ENCODE measurements at places on chromosomes 3 and 15. TPM values are rescaled to one million over a fixed set of nuclear protein-coding genes. Genes with fewer than 3 reads are reported as not detected.

Gene PDZRN3
- total RNA-seq: not detected

DNA sequence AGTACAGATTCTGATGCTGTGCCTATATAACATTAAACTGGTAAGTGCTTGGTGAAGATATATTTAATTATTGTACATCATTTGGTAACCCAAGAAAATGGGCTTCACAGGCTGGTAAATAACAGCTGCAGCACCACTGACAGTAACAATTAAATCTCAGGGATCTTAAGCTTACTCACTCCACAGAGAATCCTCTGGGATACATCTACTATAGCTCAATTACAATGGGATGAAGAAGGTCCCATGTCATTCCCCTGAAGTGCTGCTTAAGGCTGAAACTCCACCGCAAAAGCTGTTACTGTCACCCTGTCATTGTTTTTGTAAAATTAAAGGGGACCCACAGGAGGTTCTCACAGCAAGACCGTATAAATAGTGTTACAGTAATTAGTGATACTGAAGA, 153.0 kb downstream of the IMPG2 start:
- H3K36me3 ChIP-seq: no peaks in the 10 kb centered on the region
- no peaks in the 10 kb centered on the region for H3K27me3 ChIP-seq
- no peak overlapping the region for H3K27ac ChIP-seq
- no peak for DNase-seq

Gene KY
- total RNA-seq: not detected

DNA sequence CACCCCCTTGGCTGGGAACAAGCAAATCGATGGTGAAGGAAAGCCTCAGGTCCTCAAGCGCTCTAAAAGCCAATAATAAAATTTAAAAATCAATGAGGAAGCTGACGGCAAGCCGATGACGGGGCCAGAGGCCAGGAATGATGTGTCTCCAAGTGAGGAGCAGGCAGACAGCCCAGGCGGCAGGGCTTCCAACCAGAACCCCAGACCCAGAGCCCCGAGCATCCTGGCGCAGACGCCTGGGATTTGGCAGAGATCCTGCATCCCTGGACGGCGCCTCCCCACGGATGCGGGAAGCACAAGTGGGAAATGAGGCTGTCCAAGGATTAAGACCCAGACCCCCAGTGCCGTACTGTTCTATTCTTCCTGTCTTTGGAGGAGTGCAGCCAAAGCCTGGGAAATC, 123.0 kb upstream of the PROK2 start:
- DNase-seq: no peak
- H3K36me3 ChIP-seq: no peaks in the 10 kb centered on the region
- H3K4me1 ChIP-seq: no peaks in the 10 kb centered on the region
- no peak overlapping the region for H3K27ac ChIP-seq
- H3K4me3 ChIP-seq: no peak overlapping the region

GRCh38 chr3:89565098-89565497, 457.7 kb downstream of the EPHA3 start:
- H3K4me3 ChIP-seq: no peak overlapping the region
- no peak for DNase-seq
- no peaks in the 10 kb centered on the region for H3K27me3 ChIP-seq
- H3K4me1 ChIP-seq: no peaks in the 10 kb centered on the region
- no peak overlapping the region for H3K27ac ChIP-seq
